H1 (cell line): ENCODE measurements at places on chromosomes 2 and 18. TPM values are rescaled to one million over a fixed set of nuclear protein-coding genes. Genes with fewer than 3 reads are reported as not detected.

The DPP10 gene
- polyA plus RNA-seq, result 2.0 and 3.3 TPM in 2 replicates

The PSMA8 gene
- not detected in 2 replicates for polyA plus RNA-seq

The CYTIP gene
- 0.12 and 0.17 TPM in 2 replicates for polyA plus RNA-seq

The SEMA4F gene
- polyA plus RNA-seq, result 3.3 and 4.3 TPM in 2 replicates

The APLF gene
- polyA plus RNA-seq, result 7.3 and 10.6 TPM in 2 replicates

The KLHL30 gene
- 0.03 TPM in 1 of 2 replicates, not detected in the other for polyA plus RNA-seq

The CXCR1 gene
- not detected in 2 replicates for polyA plus RNA-seq

The KCNF1 gene
- 1.5 and 1.6 TPM in 2 replicates for polyA plus RNA-seq

The EN1 gene
- polyA plus RNA-seq, result not detected in 2 replicates

The MSH6 gene
- polyA plus RNA-seq, result 45.8 and 53.6 TPM in 2 replicates

The DTNB gene
- polyA plus RNA-seq, result 39.6 and 44.7 TPM in 2 replicates

The MAP3K19 gene
- not detected in 2 replicates for polyA plus RNA-seq

The SPDYA gene
- polyA plus RNA-seq, result 0.09 and 0.12 TPM in 2 replicates
